SK-N-MC (cell line): ENCODE measurements at places on chromosomes 7 and 10.

- DNase-seq: peak; percentile 47
These were observed 32.3 kb upstream of the NUB1 start for GRCh38 chr7:151309311-151309710.

- DNase-seq: no peak
These were observed 79.9 kb downstream of the ZRANB1 start for GRCh38 chr10:125021686-125022344.

DNA sequence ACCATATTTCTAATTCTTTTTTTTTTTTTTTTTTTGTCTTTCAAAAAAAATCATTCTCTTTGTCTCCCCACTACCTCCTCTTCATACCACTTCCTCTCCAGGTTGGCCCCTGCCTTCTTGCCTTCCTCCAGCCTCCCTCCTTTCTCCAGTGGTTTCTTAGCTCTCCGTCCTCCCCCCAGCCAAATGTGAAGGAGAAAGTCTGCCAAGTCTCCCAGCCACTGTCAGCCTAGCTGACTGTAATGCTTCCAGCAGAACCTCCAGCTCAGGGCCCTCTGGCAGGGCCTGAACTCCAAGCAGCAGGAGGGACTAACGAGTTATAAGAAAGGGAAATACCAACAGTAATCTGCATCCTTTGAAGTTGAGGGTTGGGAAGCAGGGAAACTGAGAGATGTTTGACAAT, 35.5 kb upstream of the BICC1 start:
- DNase-seq: no peak

DNA sequence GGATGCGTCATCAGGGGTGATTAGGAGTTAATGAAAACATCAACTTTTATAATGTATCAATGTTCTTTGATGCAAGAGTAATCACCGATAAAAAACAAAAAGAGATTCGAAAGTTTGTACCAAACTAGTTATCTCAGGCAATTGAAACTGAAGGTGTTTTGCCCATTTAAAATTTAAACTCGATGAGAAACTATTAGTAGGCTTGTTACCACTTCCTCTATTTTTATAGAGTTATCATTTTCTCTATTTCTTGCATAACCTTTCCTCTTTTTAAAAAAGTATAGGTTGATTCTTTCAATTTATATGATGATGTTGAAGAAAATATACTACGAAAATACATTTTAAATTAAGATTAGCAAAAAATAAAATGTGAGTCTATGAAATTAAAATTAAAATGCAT, 597.3 kb upstream of the POT1 start:
- no peak for DNase-seq

- no peak for DNase-seq
These were observed 104.6 kb downstream of the CYTH3 start for GRCh38 chr7:6167587-6168476.

- DNase-seq: no peak
These were observed 11.9 kb upstream of the COL1A2 start for GRCh38 chr7:94382746-94383145.

GRCh38 chr10:69864321-69864720, 62.6 kb downstream of the COL13A1 start:
- DNase-seq: no peak

- DNase-seq: no peak
These were observed 411.9 kb upstream of the KLF6 start for GRCh38 chr10:4196771-4197390.
